ENCODE measurements at places on chromosomes 3 and 15. TPM values are rescaled to one million over a fixed set of nuclear protein-coding genes. Genes with fewer than 3 reads are reported as not detected.

The GOLGA6B gene
- total RNA-seq, result not detected

The COL7A1 gene
- 13.1 TPM for total RNA-seq

The FGF12 gene
- 1.8 TPM for total RNA-seq

The PPARG gene
- 19.2 TPM for total RNA-seq

The SYNM gene
- total RNA-seq, result 23.2 TPM

The REC114 gene
- not detected for total RNA-seq

The MME gene
- total RNA-seq, result 8.4 TPM

The SLC28A2 gene
- total RNA-seq, result not detected

The PSMD6 gene
- 62.7 TPM for total RNA-seq

The PTH1R gene
- 286 TPM for total RNA-seq

The SMCO1 gene
- total RNA-seq, result not detected

The PLA2G4E gene
- not detected for total RNA-seq

The FOXB1 gene
- not detected for total RNA-seq

The SCAMP2 gene
- 102 TPM for total RNA-seq

The SAMD7 gene
- total RNA-seq, result not detected

The TMEM158 gene
- total RNA-seq, result 5.1 TPM

The ATP1B3 gene
- total RNA-seq, result 110 TPM

The UNC13C gene
- 0.19 TPM for total RNA-seq

All from kidney (tissue), 22 donors.